SHP77 treated with DMSO at 0.1 percent for 48 hours (cell line): ENCODE measurements at places on chromosomes 6 and 20.
A peak's percentile ranks its signal among the peaks of the same experiment; 100 is the strongest.

GRCh38 chr6:72620871-72621290 lies 983 bp upstream of the KCNQ5 start:
- DNase-seq = no peak

DNA sequence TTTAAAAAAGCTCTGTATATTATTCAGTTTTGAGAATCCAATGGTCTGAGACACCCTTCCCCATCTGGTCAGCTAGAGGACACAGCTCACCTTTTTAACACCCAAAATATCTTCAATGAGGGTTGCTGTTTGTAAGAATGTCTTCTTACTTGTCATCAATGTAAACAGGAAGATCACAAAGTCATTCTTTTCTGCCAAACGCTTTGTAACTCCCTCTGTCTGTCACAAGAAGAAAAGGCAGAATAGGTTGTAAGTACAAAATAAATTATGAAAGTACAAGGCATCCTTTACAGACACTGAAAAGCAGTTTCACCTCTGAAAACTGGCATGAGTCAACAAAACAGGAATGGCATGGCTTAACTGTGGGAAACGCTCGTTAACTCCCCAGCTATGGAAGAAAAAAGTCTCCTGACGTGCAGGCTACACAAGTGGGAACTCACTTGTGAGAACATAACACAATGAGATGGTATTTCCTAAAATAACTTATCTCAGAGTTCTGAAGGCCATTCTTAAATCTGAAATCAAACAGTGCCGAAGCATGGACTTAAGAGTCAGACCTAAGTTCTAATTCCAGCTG lies 42.7 kb downstream of the TRPC4AP start:
- DNase-seq = no peak

DNA sequence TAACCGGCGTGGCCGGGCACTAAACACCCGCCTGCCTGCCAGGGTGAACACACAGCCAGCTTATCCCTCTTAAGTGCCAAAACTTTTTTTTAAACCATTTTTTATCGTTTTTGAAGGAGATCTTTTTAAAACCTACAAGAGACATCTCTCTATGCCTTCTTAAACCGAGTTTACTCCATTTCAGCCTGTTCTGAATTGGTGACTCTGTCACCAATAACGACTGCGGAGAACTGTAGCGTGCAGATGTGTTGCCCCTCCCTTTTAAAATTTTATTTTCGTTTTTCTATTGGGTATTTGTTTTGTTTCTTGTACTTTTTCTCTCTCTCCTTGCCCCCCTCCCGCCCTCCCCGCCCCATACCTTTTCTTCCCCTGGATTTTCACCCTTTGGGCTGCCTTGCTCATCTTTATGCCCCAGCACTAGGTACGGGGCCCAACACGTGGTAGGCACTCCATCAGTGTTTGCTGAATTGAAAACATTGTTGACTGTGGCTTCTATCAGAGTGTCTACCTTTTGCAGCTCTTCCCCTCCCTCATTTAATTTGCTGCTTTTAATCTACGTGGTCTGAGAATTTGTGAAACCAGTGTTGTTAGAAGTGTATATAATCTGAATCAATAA lies 1.5 kb downstream of the ZCCHC3 start:
- DNase-seq = no peak

- peak; percentile 78 for DNase-seq
Observed at GRCh38 chr6:111565326-111566221, 40.1 kb downstream of the TRAF3IP2 start.

DNA sequence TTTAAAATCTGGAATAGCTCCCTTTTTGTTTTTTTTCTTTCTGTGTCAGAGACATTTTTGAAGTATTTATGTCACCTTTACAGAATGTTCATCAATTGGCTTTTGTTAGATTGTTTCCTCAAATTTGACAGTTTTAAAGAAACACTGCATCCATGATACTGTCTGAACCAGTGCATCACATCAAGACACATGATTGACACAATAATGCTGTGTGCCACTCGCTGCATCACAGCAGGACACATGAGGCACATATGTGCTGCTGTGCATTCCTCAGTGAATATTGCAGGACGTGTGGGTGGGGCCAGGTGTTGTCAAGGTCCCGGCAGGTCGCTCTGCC lies 37.4 kb downstream of the ERMARD start:
- no peak for DNase-seq

DNA sequence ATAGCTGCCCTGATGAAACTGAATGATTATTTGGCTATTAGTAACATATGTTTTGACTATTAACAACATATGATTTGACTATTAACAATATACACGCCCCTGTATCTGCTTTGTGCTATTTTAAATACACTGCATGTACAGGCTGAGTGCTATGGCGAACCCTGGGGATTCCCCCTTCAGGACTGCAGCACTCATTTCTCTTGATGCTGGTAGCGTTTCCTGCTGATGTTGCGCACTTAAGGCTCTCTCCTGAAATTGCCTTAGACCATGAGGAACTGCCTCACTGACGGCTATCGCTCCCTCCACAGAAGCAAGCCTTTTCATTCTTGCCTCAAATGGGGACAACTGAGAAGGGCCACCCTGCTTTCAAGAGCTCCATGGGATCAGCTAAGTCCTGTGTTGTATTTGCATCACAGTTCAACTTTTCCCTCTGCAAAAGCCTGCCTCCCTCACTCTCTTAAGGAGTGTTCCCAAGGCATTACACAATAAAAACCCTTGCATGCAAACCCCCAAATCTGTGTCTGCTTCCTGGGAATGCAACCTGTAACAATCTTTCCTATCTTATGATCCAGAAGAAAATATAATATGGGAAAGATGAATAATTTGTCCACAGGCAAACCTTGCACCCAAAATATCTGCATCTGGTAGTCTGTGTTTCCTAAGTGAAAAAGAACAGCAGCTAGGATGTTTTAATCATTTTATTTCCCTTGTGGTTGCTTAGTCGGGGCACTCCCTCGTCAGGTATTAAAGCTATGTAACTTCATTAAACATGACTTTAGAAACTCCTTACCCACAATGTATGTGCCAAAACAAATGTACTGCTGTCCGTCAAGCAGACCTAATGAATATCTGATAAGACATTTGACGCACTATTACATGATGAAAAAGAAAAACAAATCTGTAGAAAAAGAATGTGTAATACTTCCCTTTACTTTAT lies 456.4 kb downstream of the COL12A1 start:
- DNase-seq = no peak

GRCh38 chr20:31712564-31713311 lies 9.9 kb downstream of the BCL2L1 start:
- DNase-seq = no peak

- DNase-seq = no peak
Observed at GRCh38 chr6:149313070-149313469, 4.4 kb upstream of the TAB2 start.

DNA sequence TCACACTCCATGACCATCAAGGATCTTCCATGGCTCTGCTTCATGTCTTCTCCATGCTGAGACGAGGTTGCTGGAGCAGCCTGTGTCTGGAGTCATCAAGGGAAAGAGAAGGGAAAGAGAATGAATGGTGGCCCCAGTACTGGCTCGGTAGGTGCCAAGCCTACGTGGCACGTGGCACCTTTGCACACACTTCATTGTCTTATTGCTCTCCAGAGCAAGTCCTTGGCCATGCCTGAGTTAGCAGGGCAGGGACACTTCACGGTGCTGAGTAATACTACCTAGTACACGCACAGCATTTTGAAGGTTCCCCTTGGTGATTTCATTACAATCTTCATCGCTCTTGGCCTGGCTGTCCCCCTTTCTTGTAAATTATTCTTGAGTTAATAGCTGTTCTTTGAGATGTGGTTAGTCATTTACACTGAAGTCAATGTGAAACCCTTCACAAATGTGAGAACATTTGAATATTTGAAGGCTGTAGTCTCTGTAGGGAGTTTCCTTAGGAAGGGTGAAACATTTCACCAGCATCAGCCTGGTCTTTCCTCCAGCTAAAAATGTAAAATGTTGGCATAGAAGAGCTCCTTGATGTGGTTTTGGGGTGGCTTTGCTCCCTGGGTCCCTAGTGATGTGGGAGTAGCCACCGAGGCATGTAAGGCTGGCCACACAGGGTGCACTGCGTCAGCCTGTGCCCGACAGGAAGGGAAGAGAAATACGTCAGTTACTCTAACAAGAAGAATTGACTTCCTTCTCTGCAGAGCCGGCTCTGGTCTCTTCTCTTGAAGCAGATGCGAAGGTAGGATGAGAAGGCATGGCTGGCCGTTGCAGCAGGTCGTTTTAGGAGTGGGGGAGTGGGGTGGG lies at the start of gene SYTL3:
TSS of gene SYTL3 (plus strand) at position 766 of the 855 bp plus-strand sequence. CDS start 13,215 bp downstream, outside the sequence.
- DNase-seq = no peak

DNA sequence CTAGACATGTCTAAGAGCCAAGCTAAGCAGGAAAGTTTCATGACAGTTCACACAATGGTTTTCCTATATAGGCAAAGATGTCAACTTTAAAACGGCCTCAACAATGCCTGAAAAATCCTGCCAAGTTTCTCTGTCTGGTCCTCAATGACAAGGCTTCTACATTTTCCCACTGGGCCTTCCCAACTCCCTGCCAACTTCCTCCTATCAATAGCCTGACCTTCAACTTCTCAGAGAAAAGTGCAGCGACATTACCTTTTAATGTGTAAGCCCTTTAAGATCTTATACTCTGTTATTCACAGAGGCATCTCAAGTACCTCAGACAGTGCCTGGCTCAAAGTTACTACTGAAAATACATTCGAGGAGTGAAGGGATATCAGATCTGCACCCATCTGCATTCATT lies 56.2 kb upstream of the BTBD3 start:
- DNase-seq = no peak

GRCh38 chr20:46402331-46402811 lies 4.0 kb downstream of the ELMO2 start:
- no peak for DNase-seq

DNA sequence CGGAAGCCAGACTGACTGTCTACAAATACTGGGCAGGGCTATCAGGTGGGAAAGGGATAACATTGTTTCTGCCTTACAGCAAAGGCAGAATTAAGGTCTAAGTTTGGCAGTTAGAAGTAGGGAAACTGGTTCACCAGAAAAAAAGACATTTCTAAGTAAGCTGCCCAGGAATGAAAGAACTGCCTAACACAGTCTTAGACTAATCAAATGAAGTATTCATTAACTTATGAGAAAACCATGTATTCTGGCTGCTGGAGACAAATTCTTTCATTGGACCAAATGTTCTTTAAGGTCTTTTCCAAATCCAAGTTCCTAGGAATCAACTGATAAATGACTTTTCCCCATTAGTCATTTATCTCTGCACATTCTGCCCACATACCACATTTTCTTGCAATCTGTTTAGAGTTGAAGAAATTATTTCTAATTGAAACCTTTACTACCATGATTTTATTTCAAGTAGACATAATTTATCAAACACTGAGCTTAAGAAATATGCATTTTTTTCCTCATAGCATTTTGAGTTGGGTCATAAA lies 120.3 kb upstream of the OGFRL1 start:
- DNase-seq = no peak

- no peak for DNase-seq
Observed at GRCh38 chr6:110595112-110595511, 118.7 kb upstream of the SLC22A16 start.

DNA sequence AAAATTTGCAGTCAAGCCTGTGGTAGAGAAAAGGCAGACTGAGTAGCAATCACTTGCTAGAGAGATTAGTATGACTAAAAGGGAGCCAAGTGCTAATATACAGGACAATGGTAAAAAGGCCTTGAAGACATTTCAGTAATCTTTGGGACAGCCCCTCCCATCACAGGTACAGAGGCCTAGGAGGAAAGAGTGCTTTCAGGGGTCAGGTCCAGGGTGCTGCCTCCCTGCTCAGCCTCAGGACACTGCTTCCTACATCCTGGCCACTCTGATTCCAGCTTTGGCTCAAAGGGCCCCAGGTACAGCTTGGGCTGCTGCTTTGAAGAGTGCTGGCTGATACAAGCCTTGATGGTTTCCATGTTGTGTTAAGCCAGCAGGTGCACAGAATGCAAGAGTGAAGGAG lies 543.5 kb downstream of the MMUT start:
- no peak for DNase-seq

GRCh38 chr20:17712708-17713107 lies 12.9 kb downstream of the BANF2 start:
- DNase-seq = no peak

GRCh38 chr6:41708856-41709255 lies 26.6 kb downstream of the TFEB start:
- no peak for DNase-seq

DNA sequence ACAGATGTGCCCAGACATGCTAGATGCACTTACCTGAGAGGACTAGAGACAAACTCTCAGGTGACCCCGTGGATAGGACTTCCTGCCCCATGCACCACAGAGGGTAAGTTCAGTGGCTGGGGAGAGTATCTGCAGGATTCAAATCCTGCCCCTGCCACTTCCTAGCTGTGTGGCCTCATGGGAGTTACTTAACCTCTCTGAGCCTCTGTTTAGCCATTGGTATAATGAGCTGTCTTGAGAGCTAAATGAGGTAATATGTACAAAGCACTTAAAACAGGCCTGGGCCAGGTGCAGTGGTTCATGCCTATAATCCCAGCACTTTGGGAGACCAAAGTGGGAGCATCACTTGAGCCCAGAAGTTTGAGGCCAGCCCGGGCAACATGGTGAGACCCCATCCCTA lies 59.3 kb downstream of the GRM4 start:
- DNase-seq = no peak

DNA sequence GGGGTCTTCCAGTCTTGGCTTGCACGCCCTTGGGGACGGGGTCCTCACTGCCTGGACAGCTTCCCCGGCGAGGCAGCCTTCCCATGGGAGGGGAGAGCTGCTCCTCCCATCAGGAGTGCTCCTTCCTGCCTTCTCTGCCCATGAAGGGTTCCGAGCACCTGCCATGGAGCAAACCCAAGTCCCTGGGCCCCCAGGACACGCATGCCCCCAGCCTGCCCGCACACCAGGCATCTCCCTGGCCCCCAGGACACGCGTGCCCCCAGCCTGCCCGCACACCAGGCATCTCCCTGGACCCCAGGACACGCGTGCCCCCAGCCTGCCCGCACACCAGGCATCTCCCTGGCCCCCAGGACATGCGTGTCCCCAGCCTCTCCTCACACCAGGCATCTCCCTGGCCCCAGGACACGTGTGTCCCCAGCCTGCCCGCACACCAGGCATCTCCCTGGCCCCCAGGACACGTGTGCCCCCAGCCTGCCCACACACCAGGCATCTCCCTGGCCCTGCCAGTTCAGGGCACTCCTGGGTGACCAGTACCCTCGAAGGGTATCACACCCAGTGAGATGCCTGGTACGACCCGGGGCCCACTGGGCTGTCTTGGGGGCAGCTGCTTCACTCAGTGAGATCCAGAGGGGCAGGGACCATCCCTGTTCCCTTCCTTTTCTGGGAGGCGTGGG lies 21.7 kb downstream of the COL20A1 start:
- DNase-seq = no peak

GRCh38 chr6:66638518-66638917 lies 931.5 kb upstream of the EYS start:
- no peak for DNase-seq

GRCh38 chr6:125974214-125974866 lies 12.0 kb upstream of the TRMT11 start:
- DNase-seq = peak; percentile 26

GRCh38 chr6:67889682-67889995 lies 745.4 kb upstream of the ADGRB3 start:
- DNase-seq = no peak

GRCh38 chr6:12200015-12200564 lies 90.1 kb upstream of the EDN1 start:
- no peak for DNase-seq
